ENCODE measurements at places on chromosomes 13 and 19.

DNA sequence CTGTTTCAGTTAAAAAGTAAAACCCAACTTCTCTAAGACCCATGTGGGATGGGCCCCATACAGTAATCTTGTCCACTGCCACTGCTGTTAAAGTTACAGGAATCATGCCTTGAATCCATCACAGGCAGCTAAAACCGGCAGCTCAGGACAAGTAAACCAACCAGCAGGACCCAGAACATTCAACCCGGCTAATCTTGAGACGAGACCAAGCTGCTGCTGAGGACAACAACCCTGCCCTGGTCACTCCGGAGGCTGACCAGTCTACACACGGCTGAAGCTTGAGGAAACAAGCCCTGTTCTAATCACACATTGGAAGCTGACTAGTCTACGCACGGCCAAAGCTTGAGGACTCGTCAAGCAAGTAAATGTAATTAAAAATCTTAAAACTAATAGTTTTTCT is 105.2 kb upstream of the ZNF492 start:
- no peak for DNase-seq

DNA sequence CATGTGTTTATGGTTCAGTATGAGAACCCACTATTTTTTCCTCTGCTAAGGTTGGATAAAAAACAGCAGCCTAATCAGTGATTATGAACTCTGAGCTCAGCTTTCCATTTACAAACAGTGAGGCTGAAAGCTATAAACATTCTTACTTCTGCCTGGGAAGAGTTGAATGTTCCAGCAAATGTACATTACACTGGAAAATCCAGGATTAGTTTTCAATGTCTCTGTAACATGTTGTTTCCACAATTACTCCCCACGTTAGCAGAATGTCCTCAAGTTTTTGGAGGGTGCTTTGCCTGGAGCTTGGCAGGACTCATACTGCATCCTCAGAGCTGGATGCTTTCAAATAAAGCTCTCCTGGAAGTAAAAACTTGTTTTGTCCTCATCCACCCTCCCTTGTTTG is 150.4 kb downstream of the POSTN start:
- DNase-seq, result no peak

DNA sequence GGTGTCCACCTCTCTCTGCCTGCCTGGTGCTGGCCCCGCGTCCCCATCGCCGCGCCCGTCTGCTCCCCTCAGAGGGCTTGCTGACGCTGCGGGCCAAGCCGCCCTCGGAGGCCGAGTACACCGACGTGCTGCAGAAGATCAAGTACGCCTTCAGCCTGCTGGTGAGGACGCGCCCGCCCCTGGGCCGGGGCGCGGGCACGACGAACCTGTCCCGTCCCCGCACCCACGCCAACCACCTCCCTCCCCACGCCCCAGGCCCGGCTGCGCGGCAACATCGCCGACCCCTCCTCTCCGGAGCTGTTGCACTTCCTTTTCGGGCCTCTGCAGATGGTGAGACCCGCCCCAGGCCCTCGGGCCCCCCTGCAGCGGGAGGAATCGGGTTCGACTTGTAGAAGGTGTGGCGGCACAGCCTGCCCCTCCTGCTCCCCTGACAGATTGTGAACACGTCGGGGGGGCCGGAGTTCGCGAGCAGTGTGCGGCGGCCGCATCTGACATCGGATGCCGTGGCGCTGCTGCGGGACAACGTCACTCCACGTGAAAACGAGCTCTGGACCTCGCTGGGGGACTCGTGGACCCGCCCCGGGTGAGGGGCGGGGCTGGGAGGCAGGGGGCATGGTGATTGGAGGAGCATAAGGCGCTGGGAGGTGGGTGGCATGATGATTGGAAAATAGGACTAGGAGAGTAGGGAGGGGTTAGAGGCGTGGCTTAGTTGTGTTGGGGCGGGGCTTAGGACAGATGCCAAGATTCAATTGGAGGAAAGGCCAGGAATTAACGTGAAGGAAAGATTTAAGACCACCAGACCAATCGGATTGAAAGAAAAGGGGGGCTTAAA is 6.6 kb downstream of the EPS8L1 start:
- DNase-seq, result no peak

GRCh38 chr13:101098873-101099272 is 317.4 kb downstream of the NALCN start:
- DNase-seq, result no peak

- DNase-seq, result no peak
Observed at GRCh38 chr13:45765464-45765863, 63.3 kb downstream of the CBY2 start.

DNA sequence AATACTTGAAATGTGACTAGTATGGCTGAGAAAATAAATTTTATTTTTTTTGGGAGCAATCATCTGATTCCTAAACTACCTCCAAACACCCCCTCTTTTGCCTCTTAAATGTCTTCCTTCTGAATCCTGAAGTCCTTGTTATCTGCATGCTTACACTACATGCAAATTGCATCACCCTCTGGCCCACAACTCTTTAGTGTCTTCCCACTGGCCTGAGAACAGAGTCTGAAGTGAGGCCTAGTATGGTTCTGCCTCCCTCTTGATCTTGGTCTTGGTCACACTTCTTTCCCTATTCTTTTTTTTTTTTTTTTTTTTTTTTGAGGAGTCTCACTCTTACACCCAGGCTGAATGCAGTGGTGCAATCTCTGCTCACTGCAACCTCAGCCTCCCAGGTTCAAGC is 4.8 kb downstream of the ZNF558 start:
- no peak for DNase-seq

GRCh38 chr19:10876459-10877240 is 5.3 kb downstream of the CARM1 start:
- DNase-seq, result no peak

DNA sequence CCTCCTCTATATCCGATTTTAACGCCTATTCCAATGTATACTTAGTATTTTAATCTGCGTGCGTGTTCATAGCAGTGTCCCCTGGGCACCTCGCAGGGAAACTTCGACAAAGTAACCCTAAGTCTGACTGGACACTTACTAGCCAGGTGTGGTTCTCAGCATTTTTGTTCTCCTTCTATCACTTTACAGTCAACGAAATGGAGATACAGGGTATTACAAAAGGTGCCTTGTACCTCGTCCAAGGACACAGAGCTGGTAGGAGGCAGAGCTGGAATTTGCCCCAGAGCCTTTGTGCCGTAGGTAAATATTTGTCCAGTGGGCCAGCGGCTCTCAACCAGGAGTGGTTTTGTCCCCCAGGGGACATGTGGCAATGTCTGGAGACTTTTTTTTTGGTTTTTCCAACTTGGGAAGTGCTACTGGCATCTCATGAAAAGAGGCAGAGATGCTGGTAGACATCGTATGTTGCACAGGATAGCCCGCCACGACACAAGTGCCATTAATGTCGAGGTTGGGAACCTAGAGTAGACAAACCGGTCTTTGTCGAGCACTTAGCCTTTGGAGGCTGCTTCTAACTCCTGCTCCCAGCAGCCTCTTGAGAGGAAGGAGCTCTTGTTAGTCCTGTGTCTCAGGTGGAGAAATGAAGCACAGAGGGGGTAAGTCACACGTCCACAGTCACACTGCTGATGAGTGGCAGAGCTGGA is 1.1 kb downstream of the ZNF444 start:
- DNase-seq, result no peak

GRCh38 chr19:29875931-29876330 is 64.1 kb downstream of the CCNE1 start:
- no peak for DNase-seq

- DNase-seq, result no peak
Observed at GRCh38 chr13:109157275-109157674, 527.9 kb downstream of the MYO16 start.

GRCh38 chr13:47696674-47697073 is 304.4 kb downstream of the SUCLA2 start:
- DNase-seq, result no peak

DNA sequence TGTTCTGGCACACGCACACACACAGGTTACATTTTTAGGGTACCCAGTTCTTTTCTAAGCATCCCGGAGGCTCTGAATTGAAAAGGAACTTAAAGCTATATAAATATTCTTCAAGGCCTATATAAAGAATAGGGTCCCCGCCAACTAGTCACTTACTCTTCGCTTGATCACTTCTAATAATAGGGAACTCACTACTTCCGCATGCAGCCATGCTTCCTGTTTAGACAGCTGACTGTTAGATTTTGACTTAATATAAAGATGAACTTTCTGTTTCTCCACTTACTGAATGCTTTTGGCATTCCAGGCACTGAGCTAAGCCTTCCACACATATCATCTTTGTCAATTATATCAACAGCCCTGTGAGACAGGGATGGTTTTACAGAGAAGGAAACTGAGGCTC is 259.6 kb downstream of the TSHZ3 start:
- no peak for DNase-seq

GRCh38 chr13:99230991-99231390 is 27.2 kb downstream of the GPR18 start:
- no peak for DNase-seq

GRCh38 chr13:41471785-41472184 is 14.4 kb downstream of the RGCC start:
- no peak for DNase-seq

- DNase-seq, result no peak
Observed at GRCh38 chr19:47152205-47152604, 21.6 kb downstream of the SAE1 start.

DNA sequence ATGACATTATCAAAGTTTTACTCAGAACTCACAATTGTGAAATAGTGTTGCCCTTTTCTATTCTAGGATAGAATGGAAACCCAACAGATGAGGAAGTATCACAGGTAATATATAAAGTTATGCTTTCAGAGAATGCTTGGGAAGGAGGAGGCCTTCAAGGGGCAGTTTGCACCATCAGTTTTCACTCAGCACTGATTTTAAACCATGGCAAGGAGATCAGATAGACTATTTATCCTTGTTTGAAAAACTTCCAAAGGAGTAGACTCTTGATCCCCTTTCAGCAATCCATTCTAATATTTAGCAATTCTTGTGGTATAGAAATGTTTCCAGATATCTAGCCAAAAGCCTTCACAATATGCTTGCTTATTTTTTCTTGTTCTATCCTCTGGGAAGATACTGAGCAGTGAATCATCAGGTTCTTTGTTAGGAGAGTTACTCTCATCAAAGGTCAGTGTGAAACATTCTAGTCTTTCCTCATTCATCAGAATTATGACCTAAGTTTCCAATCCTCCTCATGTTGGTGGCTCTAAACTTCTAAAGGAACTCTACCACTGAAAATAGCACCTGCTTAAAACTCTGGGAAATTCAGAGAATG is 3.8 kb downstream of the GPC6 start:
- DNase-seq, result no peak

DNA sequence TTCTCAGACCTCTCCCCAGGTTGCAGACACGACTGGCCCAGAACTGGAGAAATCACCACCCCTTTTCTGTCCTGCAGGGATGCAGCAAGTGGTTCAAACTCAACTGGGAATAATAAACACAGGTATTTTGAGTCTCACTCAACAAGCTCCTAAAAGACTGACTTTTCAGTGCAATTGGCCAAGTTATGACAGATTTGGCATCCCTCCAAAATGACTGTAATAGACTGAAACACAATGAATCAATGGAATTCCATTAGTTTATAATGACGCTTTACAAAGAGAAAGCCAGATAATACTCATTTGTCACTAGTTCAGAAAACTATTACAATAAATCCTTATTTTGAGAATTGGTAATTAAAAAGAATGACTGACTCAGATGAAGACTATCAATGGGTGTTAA is 38.1 kb downstream of the MIPEP start:
- no peak for DNase-seq

GRCh38 chr19:54207983-54208783 is 7.5 kb downstream of the RPS9 start:
- DNase-seq, result no peak

DNA sequence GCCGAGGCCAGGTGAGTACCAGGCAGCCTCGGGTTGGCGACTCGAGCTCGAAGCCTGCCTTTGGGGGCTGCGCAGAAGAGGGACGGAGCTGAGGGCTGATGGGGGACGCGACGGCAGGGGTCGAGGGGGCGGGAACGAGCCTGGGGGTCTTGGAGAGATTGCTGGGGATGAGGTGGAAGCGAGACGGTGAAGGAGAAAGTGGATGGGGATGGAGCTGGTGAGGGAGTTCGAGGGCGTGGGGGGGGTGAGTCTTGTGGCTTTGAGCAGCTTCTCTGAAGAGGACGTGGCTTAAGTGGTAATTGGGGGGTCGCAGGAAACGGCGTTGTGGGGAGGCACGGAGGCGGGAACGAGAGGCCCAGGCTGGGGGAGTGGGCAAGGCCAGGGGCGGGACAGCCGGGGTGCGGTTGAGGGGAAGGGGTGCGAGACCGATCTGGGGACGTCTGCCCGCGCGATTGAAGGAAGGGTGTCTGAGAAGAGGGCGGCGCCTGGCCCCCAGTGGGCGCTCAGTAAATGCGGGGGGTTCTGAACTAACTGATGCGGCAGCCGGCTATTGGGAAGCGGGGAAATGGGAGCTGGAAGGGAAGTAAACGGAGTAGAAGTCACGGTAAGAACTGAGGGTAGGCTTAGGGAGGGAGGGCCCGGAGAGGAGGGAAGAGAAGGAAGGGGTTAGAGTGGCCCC is 426 bp downstream of the MYO9B start:
- peak; percentile 16 for DNase-seq

DNA sequence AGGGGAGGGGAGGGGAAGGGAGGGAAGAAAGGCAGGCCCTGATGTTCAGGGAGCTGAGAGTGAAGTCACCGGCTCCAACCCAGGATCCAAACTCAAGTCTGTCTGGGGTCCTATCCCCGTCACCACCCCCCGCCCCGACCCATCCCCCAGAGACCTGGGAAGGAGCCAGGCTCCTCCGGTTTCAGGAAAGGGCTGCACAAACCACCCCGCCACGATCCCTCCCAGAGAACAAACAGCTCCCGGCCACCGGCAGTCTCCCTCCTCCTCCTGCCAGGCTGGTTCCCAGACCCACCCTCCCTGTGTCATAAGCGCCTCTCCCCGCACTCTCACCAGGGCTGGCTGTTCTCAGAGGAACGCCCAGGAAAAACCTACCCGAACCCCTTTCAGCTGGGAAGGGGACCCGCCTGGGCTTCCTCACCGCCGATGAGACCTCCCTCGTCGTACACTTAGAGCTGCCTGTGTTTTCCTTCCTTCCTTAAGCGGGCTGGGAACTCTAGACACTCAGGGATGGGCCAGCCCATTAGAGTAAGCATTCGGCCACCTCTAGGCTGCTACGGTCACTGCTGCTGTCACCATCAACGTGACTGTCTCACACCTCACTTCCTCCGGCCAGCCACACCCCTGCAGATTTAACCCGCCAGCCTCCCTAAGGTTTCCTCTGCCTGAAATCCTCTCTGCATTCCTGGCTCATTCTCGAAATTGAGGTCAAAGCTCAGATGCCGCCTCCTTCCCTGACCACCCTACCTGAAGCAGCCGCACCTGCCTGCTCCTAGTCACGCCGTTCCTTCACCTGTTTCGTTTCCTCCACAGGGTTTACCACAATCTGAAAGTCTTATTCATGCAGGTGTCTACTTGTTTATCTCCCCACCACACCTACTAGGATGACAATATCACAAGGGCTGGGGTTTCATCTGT is 6.3 kb upstream of the RDH13 start:
- no peak for DNase-seq

GRCh38 chr19:15759962-15760565 is 22.3 kb downstream of the OR10H3 start:
- DNase-seq, result no peak

GRCh38 chr19:38647966-38648768 is 718 bp downstream of the ACTN4 start:
- no peak for DNase-seq

All from amniotic stem cell (primary cell).